ENCODE measurements at places on chromosomes 2 and 18.

DNA sequence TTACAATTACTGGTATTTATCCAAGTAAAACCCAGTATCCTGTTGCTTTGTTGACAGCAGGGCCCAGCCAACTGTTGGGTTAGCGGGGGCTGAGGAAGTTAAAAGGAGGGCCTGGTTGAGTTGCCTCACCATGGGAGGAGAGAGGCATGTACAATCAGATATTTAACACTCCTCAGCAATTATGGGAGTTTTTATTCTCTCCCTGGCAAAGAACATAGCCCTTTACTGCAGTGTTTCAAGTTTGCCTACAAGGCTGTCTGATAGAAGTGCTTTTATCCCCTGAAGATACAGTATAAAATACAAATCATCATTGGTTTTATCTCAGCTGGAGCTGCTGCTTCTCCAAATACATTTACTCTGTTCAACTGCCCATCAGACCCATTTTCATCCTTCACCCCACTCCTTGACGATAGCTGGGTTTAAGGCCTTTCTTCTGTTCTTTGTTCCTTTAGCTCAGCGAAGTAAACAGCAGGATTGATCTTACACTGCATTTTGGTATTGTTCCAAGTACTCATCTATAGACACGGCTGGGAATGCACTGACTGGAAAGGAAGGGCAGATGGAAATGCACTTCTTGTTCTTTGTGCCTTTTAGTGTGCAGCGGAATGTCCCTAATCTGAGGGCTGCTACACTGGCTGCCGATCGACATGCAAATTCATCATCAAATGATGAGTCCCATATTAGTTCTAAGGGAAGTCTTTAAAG lies 402.5 kb upstream of the SPRED2 start:
- no peak for DNase-seq

GRCh38 chr2:197185676-197186075 lies 124.9 kb downstream of the ANKRD44 start:
- DNase-seq, result no peak

DNA sequence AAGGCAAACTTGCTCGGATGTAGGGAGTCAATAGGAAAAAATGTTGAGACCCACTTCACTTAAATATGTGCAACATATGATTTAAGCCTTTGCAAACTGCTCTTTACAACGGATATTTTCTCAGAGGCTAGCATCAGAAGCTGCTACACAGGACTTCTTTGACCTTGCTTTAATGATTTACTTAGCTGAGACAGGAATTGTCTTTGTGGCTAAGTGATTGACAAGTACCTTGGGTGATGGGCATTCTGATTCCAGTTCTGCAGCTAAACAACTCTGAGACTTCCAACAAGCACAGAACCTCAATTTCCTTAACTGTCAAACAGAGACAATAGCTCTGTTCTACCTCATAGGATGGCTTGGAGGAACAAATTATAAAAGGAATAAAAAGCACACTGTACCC lies 150.2 kb downstream of the NCKAP5 start:
- DNase-seq, result no peak

DNA sequence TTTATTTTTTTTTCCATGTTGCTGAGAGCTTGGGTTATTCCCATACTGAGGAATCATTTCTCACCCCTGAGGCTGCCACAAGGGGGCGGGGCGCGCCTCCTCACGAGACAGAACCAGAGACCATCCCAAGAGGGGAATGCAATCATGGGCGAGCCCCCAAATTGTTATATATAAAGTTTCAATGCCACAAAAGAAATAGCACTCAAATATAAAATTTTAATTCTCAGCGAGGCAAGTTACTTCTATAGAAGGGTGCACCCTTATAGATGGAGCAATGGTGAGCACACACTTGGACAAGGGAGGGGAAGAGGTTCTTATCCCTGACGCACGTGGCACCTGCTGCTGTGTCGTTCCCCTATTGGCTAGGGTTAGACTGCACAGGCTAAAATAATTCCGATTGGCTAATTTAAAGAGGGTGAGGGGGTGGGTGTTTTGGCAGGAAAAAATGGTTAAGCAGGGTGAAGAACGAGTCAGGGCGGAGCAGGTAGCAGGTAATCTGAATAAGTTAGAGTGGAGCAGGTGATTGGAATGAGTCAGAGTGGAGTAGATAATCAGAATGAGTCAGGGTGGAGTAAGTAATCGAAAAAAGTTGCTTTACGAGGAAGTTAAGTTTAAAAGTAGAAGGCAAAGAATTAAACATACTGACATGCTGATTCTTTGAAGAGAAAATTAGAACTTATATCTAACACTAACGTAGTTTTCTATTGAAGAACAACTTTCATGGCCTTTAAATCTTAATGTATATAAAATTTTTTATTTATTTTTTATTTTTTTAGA lies 177.5 kb downstream of the MTCL1 start:
- DNase-seq, result no peak

DNA sequence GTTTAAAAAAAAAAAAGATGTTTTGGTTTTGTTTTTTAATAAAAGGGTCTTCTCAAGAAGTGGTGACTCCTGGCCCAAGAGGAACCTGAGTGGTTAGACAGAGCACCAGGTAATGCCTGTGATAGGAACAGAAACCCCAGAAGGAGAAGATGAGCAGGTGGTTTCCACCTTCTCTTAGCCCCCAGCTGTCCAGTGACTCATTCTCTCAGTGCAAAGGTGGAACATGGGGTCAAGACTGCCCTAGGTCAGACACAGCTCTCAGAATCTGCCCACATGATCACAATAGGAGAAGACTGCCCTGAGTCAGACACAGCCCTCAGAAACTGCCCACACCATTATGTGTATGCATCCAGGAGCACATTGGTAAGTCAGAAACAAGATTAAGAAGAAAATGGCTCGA lies 61.8 kb downstream of the TBC1D8 start:
- no peak for DNase-seq

DNA sequence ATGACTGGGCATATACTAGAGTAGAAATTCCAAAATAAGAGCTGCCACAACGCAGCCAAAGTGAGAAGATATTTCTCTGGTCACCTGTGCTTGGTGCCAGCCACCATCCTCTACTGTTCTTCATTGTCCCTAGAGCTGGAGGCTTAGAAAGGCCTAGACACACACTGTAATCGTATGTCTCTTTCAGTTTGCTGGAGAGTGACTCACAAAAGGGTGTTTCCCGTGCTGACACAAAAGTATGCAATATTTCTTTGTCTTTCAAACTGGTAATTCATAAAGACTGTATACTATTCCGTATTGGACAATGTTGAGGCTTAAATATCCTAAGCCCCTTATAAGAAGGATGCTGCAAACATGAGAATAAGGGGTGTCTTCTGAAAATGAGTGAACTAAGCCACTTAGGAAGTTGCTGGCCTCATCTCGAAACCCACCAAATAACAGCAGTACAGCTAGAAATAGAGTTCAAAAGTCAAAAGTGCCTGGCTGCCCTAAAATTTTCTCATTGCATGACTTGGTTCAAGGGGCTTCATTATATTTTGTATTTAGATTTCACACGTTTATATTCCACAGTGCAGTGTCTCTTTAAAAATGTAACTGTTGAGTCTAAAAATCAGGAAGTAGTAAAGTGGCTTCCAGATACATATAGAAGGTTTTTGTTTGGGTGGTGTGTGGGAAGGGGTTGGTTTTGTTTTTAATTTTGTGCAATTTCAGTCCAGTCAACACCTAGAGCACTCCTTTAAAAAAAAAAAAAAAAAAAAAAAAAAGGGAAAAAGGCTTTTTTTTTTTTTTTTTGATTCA lies 601.1 kb downstream of the ARHGAP15 start:
- DNase-seq, result no peak

- DNase-seq, result no peak
These were observed 31.3 kb upstream of the PTPN4 start for GRCh38 chr2:119728421-119728820.

GRCh38 chr2:132033949-132034348 lies 127.8 kb downstream of the ANKRD30BL start:
- DNase-seq, result no peak

Measured in SIG-M5 (cell line).